ENCODE measurements at places on chromosomes 3 and 15.

- DNase-seq: no peak
These were observed 107.0 kb downstream of the SHOX2 start for GRCh38 chr3:157999246-157999645.

DNA sequence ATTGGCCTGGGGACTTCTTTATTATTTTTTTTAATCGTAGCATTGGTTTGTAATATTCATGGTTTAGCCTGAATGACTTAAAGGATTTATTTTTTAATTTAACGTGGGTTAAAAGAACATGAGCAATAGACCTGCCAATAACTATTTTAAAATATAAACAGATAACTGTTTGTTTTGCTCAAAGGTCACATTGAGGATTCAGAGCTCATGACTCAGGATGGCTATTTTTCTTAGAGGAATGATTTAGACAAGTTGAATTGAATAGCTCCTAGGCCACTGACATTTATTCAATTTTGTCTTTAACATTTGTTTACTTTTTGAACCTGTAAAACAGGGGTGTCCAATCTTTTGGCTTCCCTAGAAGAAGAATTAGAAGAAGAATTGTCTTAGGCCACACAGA is 68.5 kb downstream of the ITPR1 start:
- no peak for DNase-seq

DNA sequence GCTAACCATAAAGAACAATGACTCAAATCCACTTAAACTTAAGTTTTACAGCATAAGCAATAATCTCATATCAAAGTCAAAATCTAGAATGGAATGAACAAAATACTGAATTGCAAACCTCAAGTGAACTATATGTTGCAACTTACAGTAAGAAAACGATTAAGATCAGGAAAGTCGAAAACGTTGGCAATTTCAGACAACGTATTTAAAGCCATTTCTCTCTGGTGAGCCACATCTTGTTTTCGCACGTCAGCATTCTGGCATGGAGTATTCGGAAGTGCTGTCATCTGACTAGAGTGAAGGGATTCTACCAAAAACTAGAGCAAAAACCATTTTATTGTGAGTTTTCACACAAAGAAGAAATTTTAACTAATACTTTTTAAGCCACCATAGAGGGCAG is 28.5 kb downstream of the ATR start:
- no peak for DNase-seq

DNA sequence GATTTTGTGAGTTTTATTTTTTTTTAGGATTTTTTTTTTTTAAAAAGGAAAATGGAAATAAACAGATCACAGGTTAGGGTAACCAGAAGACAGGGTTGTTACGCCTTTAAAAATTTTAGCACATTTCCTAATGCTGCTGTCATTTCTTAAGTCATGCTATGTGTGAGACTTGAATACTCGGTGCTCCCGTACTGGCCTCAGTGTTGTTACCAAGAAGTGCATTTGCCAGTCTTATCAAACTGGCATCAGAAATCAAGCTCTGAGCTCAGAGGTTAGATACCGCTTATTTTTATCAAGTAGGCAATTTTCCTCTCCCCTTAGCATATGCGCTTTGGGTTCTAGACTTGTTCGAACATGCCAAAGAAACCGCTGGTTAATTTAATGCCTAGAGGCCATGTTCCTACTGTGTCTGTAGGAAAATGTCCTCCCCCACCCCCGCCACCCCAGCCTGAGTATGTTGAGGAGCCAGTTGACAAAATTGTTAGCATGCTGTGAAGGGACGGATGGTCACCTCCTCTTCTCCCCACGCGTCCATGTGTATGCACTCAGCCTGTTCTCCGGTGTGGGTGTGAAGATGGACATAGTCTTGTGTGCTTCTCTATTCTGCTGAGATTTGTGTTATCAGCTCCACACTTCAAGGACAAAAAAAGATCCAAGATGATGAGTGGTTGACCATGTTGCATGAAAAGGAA is 88.9 kb downstream of the ITPR1 start:
- no peak for DNase-seq

DNA sequence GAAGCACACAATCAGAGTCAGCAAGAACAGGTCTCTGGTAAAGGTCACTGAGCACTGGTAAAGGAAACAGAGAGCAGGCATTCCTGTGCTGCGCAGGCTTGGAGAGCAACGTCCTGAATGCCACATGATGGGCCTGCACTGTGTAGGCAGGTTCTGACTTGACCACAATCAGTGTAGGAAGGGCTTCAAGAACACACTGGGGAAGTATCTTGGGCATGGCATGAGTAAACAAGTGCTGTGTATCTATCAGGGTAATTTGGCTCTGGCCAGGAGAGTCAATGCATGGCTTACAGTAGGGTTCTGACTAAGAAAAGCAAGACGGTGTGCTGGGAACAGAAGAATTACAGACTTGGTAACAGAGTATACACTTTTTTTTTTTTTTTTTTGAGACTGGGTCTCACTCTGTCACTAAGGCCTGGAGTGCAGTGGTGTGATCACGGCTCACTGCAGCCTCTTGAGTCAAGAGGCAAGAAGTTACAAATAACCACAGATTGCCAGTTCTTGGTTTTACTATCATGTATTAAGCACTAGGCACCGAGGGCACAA is 30.6 kb downstream of the TBC1D2B start:
- DNase-seq: no peak

DNA sequence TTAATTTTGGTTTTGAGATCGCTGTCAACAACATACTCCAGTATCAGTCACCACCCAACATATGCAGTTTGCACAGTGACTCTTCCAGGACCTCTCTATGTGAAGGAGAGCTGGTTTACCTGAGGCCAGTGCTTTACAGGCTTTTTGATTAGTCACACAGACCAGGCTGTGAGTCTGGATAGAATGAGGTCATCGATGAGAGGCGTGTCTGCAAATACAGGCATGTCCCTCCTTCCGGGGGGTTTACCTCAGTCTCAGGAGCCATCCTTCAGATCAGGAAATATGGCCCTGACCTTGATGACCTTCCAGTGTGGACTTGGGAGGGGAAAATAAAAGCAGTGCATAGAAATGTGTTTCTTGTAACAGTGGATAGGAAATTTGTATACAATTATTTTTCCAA is 46.9 kb downstream of the KBTBD12 start:
- DNase-seq: no peak

DNA sequence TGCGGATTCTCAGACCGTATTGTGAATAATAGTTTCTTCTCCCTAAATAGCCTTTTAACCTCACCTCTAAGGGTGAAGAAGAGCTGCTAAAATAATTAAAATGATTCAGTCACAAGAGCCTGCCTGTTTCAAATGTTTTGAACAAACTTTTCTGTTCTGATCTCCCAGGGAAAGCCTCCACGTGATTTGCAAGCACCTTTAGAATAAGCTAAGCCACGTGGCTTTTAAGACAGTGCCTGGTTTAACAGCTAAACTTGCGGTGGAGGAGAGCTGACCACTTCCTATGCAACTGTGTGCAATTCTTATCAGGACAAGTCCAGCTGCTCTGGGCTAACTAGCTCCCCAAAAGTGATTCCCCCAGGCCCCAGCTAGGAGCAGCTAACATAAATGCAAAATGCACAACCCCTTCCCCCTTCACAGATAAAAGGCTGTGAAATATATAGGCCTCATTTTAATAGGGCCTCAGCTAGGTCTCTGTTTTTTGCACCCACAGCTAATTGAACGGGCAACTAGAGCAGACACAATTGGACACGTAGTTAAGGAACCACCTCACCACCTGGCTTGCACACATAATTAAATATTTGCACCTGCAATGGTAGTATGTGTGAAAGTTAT is 401.2 kb upstream of the NR2F2 start:
- DNase-seq: no peak

DNA sequence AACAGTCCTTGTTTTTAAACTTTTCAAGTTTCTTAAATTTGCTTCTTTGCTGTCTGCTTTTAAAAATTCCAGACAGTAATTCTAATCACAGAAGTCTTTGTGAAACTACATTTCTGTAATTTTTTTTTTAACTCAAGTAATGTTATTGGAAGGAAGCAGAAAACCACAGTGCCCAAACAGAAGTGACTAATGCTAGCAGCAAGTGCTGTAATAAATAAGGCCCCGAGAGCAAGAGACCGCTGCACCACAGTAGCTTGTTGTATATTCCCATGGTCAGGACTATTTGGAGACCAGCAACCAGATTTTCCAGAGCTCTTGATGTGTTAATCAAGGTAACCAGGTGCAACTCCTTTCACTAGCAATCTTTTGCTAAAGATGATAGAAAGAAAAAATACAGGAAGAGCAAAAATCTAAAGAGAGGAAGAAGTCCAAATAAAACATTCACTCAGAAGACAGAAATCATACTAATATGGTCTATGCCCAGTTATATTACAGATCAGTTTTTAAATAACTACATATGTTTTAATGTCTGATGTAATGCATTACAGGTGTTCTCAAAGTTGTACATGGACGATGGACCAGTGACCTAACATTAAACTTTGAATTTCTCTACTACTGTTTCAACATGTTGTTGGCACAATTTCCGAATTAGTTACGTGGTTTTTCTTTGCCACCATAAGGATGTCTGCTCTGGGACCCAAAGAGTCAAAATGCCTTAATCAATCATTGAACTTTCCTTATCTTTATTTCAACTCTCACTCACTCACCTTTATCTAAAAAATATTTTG is 36.4 kb downstream of the WWTR1 start:
- DNase-seq: no peak

- DNase-seq: no peak
These were observed 222.3 kb downstream of the UBE2E2 start for GRCh38 chr3:23425410-23425809.

DNA sequence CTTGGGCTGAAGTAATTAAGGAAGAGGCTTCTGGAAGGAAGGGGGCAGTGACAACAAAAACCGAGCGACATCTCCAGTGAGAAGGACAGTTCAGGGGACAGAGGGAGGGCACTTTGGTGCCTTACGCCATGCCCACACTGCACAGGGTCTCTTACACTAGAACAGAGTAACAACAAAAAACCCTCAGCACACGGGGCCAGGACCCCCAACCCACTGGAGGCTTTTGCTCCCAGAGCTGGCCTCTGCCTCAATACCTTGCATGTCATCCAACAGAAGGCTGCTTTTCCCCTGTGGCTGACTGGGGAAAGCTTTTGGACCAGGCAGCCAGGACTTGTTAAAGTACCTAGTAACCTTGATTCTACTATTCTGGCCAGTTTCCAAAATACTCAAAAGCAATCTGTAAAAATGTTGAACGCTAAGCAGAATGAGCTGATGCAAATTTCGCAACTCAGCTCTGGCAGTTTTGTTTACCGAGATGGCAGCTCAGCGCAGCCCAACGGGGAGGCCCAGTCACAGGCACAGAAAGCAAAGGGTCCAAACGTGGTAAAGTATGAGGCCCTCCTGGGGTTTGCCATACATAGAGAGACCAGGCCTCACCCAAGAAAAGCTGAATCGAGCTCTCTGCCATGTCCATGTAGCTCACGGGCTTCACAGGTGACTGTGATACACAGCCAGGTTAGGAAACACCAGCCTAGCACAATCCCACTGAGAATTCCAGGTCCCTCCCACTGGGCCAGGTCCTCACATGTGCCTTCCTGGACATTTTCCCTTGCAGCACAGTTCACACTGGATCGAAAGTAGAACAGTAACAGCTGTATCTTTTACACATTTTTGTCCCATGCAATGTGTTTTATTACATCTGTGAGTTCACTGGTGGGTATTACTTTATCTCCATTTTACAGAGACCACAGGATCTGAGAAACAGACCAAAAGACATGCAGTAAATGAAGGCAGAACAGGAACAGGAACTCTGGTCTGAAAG is 6.0 kb downstream of the CHCHD4 start:
- DNase-seq: no peak

DNA sequence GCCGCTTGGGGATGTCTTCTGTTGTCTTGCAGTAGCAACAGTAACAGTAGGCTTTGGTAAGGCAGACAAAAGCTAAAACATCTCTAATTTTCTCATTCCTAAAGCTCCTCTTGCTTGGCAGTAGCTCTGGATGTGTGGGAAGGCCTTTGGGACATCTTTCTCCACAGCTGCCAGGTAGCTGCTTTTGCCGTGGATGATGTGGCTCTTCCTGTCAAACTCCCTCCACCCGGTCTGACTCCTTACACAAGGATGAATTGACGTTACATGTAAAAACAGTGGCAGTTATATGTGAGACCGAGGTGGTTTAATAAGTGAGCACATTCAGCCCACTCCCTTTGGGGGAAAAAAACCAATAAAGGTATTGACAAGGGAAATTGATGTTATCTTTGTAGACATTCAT is 309.1 kb downstream of the TUSC7 start:
- no peak for DNase-seq

- DNase-seq: no peak
These were observed 16.1 kb downstream of the PAQR9 start for GRCh38 chr3:142947352-142947751.

DNA sequence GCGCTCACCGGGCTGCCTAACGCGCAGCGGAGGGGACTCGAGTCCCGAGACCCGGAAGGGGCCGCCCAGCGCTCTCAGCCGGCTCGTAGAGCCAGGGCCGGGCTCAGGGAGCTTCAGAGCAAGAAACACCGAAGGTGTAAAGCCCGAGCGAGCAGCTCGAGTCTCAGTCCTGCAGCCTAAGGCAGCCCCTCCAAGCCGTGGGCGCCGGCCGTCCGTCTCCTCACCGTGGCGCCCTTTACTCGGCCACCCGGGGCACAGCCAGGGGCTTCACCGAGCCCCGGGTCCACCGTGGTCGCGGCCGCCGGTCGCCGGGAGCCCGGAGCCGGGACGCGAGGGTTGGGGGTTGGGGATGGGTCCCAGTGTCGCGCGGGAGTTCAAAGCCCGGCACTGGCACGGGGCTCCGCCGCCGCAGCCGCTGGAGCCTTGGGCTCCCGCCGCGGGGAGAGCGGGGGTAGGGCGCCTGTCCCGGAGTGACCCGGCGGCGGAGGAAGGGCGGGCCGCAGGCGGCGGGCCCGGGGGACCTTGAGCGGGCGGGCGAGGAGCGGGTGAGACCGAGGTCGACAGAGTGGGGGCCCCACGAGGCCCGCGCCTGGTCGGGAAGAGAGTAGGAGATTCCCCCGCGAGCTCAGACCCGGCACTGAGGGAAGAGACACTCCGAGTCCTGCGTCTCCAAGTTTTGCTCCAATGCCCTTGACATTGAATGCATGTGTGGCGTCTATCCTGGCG is 26.9 kb upstream of the THRB start:
- DNase-seq: no peak

GRCh38 chr3:197311591-197311990 is 13.2 kb upstream of the DLG1 start:
- no peak for DNase-seq

GRCh38 chr3:40456279-40456939 is 730 bp upstream of the RPL14 start:
- DNase-seq: no peak

- DNase-seq: no peak
These were observed 89.9 kb upstream of the P3H2 start for GRCh38 chr3:190210608-190211007.

DNA sequence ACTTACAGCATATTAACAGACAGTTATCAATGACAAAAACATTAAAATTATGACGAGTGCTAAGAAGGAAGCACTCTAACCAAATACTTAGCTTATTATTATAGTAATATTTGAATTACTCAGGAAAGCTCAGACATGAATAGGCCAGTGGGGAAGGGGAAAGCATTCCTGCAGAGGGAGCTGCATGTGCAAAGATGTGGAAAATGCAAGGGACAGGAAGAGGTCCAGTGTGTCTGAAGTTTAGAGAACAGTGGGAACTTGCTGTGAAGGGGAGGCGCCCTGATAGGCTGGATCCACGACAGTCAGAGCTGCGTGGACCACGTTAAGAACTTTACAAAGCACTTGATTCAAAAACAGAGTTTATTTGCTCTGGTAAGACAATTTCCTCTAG is 1.2 kb upstream of the SPICE1 start:
- peak; percentile 1 for DNase-seq
